GOT3 (cell line): ENCODE measurements at places on chromosomes 7 and 10.

DNA sequence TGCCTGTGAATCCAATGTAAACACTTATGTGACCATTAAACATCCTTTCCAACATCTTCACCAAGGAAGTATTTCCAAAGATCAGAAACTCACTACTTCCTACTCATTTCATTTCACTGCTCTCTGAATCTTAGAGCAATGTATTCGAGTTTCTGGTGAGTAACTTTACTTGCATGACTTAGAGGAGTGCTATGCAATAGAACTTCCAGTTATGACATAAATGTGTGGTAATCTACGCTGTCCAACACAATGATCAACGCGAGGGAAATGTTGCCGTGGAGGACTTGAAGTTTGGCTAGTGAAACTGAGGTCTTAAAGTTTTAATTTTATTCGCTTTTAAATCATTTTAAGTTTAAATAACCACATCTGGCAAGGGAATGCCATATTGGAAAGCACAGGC, 1326.3 kb downstream of the XPNPEP1 start:
- DNase-seq: no peak

GRCh38 chr7:84336303-84336702, 141.7 kb upstream of the SEMA3A start:
- no peak for DNase-seq

- no peak for DNase-seq
Measured at GRCh38 chr7:66883716-66884115, 37.3 kb upstream of the TMEM248 start.

DNA sequence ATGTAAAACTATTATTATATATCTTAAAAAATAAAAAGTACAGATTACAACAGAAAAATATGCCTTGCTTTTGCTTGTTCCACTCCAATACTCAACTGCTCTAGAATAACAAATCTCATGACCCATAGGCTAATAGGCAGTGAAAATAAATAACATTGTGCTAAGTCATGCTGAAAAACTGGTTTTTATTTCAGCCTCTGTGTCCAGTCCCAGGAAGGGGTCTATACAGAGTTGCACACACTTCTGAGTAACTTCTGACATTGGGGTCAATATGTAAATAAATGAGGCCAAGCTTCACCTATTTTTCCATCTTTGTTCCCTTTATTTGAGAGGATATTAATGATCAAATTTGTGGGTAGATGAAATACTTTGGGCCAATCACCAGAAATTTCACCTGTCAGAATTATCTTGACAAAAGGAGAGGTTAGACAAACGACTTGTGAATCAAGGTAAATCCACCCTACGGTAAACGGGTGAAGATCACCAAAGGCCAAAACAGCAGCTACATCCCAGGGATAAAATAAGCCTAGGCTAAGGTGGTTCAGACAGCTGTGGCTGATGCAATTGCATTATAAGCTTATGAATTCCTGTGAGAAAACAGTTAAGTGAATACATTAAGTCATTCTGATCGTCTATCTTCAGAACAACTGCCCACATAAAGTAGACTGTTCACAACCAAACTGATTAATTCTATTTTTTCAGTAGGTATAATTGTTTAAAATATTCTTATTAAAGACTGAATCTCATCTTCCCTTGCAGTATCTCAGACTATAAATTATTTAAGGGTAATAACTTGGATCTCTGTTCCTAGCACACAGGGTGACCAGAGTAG, 87.5 kb downstream of the UBE2H start:
- no peak for DNase-seq

DNA sequence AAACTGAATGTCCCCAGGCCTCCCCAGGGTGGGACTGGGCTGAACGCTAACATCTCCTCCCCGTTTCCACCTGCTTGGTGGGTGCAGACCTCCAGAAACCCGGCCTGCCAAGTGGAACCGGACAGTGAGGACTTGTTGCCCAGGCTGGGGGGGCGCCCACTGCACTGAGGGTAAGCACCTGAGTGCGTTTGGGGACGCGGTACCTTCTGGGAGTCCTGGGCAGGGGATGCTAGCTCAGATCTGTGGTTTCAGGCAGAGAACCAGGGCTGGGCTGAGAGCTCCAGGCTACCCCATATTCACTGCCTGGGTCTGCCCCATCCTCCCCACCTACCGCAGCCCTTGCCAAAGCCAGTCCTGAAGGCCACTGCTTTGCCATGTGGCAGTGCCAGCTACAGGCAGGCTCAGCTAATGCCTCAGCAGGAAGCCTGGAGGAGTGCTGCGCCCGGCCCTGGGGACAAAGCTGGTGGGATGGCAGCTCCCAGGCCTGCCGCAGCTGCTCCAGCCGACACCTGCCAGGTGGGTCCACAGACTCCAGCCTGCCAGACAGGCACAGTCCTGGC, 3.5 kb upstream of the ZNF467 start:
- no peak for DNase-seq

GRCh38 chr7:20270867-20271266, 53.7 kb upstream of the MACC1 start:
- no peak for DNase-seq

DNA sequence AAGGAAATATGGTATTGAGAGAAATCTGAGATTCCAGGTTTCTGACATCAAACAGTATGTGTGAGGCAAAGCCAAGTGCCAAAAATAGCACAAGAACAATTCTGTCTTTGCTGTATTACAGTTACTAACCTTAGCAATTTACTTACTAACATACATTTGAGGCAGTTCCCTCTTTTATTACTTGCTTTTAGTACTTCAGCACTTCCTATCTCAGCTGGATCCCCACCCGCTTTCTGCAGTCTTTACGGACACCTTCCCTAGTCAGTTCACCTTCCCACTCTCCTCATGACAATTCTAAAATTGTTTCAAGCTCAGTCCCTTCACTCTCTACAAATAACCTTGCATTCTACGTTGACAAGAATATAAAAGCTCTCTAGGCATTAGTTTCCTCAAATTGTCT, 79.2 kb downstream of the ELAPOR2 start:
- no peak for DNase-seq

GRCh38 chr7:106966121-106966520, 78.4 kb upstream of the PRKAR2B start:
- no peak for DNase-seq

GRCh38 chr10:116408719-116409118, 18.9 kb upstream of the PNLIPRP3 start:
- no peak for DNase-seq

DNA sequence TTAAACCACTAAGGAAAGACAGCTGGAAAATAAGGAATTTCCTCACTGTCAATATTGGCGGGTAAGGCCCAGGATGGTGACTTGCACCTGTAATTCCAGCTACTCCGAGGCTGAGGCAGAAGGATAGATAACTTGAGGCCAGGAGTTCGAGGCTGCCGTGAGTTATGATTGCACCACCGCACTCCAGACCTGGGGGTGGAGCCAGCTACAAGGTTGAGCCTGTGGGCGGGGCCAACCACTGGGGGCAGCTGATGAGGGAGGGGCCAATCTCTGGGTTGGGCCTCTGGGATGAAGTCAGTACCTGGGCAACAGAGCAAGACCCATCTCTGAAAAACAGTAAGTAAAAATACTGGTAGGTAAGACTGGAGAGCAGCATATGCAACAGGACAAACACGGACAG, 80.1 kb upstream of the ADO start:
- DNase-seq: no peak

- no peak for DNase-seq
Measured at GRCh38 chr7:96304573-96304972, 17.3 kb downstream of the SLC25A13 start.

DNA sequence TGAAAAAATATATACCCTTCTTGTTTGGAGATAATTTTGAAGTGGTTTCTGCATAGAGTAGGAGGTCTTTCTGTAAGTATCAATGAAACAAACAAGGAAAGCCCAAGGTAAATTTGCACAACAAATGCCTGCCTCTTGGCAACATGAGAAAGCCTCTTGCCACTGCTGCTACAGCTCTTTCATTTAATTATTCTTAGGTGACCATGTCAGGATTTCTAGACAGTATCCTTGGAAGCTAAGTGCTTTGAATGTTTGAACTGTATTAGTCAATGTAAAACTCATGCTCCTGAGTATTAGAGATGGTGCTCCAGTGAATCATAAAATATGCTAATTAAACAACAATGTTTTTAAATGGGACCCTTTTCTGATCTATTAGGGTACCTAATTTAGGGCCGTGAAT, 81.2 kb upstream of the ITGB1 start:
- no peak for DNase-seq

- DNase-seq: no peak
Measured at GRCh38 chr7:127840226-127840951, 188.4 kb downstream of the SND1 start.

DNA sequence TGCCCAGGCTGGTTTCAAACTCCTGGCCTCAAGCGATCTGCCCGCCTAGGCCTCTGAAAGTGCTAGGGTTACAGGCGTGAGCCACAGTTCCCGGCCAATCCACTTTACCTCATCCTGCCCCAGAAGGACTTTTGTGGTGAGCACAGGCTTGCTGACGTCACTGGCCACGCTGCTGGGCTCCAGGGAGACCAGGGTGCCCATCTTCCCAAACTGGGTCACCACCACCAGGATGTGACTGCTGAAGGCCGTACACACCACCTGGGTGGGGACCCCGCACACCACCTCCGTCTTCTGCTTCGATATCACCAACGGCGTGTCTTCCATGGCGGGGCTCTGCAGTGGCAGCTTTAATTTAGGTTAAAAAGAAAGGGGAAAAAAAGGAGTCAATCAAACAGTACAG, 816 bp downstream of the PSMG3 start:
- no peak for DNase-seq

GRCh38 chr10:48332166-48332870, 25.8 kb downstream of the MAPK8 start:
- DNase-seq: no peak

GRCh38 chr10:116056445-116057293, 216.3 kb downstream of the GFRA1 start:
- no peak for DNase-seq

GRCh38 chr7:9718071-9718661, 1255.5 kb upstream of the PHF14 start:
- DNase-seq: no peak

GRCh38 chr10:4061441-4061951, 276.5 kb upstream of the KLF6 start:
- DNase-seq: no peak

- no peak for DNase-seq
Measured at GRCh38 chr7:151439855-151440798, at the start of gene CRYGN. Gene CRYGN, minus strand, starts transcription at chr7:151440141. Its CDS starts 224 bp downstream, at chr7:151439917.

DNA sequence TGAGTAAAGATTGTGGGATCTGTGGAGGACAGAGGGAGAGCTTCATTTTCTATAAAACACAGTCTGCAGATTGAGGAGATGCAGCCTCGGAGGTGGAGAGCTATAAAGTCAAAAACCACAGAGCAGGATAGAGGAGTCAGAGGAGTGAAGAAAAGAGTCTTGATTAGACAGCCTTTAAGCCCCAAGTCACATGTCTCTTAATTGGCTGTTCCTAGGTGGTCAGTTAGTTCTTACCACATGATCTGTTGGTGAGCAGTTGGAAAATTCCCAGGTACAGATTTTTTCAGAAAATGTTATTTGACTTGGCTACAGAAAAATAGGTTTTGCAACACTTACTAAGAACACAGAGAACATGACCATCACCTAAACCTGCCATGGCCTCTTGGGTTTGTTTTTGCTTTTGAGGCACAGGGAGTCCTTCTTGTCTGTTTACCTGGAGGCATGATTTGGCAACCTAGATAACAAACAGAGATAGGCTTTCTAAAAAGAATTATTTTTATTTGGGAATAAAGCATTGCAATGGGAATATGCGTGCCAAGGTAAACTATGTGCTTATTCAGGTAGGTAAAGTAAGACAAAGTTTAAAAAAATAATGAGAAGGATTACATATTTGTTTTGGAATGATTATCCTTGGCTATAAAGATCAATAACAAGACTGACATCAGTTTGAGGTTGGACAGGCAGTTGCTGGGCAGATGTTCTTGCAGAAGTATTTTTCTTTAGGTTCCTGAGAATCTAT, 604 bp upstream of the CYP3A43 start:
- no peak for DNase-seq

DNA sequence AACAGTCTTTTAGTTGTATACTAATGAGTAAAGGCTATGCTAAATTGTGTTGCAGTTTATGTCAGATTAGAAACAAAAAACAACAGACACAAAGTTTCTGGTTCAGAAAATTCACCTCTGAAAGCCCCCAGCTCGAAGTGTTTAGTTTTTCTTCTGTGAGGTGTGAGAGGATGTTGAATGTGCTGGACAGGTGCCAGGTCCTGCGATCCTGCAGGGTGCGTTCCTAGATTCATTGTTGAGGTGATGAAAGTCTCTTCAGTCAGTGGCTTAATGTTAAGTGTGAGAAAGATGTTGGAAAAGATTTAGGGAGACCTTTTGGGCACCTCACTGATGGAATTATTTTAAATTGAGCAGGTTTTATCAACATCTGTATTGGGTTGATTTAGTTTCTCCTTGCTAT, 287.3 kb downstream of the SDK1 start:
- no peak for DNase-seq

- no peak for DNase-seq
Measured at GRCh38 chr7:151210087-151210854, at the start of gene H2BK1. Gene H2BK1, minus strand, starts transcription at chr7:151210488. Its CDS starts 170 bp downstream, at chr7:151210318.

DNA sequence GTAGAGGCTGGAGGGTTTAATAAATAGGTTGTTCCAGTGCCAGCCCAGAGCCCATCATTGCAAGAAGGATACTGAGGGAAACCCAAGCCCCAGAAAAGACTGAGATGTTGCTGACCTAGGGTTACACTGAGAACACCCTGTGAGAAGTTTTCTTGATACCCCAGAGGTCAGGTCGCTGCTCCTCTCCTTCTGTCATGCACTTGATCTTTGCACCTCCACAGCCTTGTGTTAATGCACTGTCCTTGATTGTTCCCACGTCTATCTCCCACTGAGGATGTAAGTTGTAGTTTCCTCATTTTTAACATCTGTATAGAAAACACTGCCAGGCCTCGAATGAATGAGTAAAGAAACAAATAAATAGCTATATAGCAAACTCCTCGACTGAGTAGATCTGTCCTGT, 195.3 kb upstream of the AHR start:
- DNase-seq: no peak

DNA sequence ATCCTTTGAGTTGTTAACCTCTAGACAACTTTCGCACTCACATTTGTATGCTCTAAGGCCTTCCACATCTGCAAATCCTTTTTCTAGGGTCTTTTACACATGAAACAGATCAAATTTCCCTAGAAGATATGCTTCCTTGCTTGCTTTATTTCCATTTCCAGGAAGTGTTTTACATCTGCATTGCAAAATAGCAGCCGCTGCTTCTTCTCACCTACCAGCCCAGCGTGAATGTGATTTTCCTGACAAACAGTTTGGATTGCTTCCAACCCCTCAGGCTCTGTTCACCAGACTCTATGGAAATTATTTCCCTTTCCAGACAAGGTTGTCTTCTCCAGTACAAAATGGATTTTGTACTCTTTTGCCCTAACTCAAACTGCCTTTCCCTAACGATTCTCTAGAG, 50.9 kb upstream of the PAPSS2 start:
- no peak for DNase-seq

GRCh38 chr7:19620470-19620869, 88.4 kb downstream of the POLR1F start:
- no peak for DNase-seq

DNA sequence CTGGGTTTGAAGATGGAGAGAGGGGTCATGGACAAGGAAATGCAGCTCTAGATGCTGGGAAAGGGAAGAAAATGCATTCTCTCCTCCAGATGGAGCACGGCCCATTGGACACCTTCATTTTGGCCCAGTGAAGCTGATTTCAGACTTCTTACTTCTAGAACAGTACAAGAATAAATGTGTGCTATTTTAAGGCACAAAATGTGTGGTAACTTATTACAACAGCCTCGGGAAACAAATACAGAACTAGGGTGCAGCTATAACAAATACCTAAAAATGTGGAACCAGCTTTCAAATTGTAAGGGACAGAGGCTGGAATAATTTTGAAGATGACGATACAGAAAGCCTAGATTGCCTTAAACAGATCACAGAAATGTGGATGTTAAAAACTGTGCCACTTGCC, 54.1 kb downstream of the CYTH3 start:
- DNase-seq: no peak
